CD4-positive, alpha-beta T cell treated with Interleukin-4 for 1 hour (primary cell): ENCODE measurements at places on chromosomes 2 and 18.

DNA sequence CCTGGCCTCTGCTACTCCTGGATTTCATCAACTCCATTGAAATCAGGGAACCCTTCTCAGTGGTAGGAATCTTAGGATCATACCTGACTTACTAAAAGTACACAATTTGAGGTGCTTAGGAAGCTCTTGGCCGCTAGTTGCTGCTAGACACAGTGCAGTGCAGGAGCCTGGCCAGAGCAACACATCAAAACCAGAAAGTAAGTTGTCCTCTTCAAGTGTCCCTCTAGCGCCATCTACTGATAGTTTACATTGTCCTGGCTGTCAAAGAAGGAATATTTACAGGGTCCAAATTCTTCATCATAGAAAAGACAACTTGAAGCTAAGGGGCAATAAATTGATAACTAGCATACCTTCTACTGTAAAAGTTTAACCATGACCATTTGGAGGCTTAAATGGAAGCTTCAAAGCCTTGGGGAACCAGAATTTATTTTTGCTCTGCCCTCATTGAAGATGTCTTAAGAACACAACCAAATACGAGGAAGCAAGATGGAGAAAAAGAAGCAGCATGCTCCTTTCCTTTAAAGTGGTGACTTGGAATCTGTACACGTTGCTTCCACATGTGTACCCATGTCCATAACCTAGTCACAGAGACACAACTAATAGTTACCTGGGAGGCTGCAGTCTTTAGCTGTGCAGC is 889.1 kb upstream of the GCFC2 start:
- DNase-seq: no peak

- no peak for DNase-seq
Observed at GRCh38 chr18:34880882-34881834, 160.1 kb upstream of the MAPRE2 start.

DNA sequence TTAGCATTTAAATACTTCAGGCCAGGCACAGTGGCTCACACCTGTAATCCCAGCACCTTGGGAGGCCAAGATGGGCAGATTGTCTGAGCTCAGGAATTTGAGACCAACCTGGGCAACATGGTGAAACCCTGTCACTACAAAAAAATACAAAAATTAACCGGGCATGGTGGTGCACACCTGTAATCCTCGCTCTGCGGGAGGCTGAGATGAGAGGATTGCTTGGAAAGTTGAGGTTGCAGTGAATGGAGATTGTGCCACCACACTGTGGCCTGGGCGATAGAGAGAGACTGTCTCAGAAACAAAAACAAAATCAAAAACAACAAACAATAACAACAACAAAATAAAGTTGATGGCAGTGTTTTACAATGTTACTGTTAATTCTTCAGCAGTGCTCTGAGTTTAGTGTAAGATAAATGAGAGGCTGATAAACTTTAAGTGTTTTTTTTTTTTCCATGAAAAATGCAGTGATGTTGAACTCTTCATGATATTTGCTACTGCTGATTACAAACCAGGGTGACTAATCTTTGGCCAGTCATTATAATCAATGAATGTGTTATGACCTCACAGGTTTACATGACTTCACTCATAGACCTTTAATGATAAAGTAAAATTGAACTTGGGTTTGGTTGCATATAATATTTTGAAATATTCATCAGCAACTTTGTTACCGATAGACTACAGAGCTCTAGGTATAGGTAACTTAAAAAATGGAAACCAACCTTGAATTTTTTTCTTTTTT is 2.5 kb downstream of the ITGAV start:
- DNase-seq: no peak

GRCh38 chr2:136215908-136216472 is 98.0 kb upstream of the CXCR4 start:
- DNase-seq: no peak

- no peak for DNase-seq
Observed at GRCh38 chr18:50249576-50249975, 16.7 kb downstream of the CFAP53 start.

DNA sequence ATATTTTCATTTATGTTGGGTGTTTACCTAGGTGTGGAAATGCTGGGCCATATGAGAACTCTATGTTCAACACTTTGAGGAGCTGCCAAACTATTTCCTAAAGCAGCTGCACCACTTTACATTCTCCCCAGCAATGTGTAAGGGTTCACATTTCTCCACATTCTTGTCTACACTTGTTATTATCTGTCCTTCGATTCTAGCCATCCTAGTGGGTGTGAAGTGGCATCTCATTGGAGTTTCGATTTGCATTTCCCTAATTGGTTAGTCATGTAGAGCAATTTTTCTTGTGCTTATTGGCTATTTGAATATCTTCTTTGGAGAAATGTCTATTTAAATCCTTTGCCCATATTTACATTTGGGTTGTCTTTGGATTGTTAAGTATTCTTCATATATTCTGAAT is 21.9 kb downstream of the RNF144A start:
- DNase-seq: no peak

GRCh38 chr2:48445091-48445725 is 84.7 kb upstream of the STON1 start:
- no peak for DNase-seq

- DNase-seq: no peak
Observed at GRCh38 chr2:222364285-222364895, 60.0 kb upstream of the SGPP2 start.

GRCh38 chr2:197799068-197799467 is 5.3 kb upstream of the PLCL1 start:
- DNase-seq: no peak

DNA sequence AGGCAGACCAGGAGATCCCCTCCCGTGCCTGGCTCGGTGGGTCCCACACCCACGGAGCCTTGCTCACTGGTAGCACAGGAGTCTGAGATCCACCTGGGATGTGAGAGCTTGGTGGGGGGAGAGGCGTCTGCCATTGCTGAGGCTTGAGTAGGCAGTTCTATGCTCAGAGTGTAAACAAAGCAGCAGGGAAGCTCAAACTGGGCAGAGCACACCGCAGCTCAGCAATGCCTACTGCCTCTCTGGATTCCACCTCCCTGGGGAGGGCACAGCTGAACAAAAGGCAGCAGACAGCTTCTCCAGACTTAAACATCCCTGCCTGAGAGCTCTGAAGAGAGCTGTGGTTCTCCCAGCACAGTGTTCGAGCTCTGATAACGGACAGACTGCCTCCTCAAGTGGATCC is 85.1 kb downstream of the UGP2 start:
- no peak for DNase-seq

DNA sequence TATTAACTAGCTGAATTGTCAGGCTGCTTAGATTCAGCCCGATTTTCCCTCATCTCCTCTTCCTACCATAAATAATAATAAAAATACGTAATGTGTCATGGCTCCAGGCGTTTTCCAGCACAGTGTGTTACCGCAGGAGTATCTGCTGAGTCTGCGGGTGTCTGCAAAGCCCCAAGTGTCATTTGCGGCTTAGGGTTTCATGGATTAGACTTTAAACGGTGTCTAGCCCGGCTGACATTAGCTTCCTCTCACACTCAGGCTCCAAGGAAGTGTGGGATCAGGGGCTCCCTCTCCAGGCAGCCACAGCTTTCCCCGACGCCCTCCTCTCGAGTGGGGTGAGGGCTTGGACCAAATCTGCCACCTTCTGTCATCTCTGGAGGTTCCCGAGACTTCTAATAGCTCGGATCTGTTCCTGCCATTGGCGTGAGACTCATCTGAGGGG is 14.1 kb upstream of the HOXD1 start:
- no peak for DNase-seq

DNA sequence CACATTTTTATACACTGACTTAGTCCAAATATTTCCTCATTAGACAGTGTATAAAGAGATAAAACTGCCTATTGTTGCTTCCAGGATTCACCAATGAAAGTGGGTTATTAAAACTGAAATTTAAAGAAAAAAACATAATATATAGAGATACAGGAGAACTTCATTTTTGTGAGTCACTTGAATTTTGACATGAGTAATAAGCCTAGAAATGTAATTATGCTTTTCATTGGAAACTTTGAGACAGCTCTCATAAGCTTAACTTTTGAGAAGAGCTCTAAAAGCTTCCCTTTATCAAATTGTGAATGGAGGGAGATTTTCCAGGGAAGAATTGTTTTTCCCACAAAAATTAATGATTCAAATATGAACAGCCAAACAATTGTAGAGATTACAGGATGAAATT is 14.1 kb downstream of the DYNC2LI1 start:
- no peak for DNase-seq

GRCh38 chr2:55965966-55966365 is 42.4 kb upstream of the EFEMP1 start:
- DNase-seq: no peak

DNA sequence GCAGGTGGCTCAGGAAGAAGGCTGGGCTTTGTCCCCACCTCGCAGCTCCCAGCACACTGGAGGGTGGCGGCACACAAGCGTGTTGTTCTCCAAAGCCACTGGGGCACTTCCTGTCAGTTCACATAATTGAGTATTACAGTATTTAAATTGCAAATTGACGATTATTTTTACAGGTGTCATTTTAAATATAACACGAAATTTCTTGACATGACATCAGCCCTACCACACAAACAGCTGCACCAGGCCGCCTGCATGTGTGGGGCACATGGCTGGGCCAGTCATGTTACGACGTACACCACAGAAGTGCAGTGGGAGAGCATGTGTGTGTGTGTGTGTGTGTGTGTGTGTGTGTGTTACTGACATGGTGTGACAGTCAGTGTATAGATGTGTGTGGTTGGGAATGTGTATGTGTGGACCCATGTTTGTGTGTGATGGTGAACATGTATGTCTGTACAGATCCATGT is 155.6 kb downstream of the TTC32 start:
- DNase-seq: no peak

DNA sequence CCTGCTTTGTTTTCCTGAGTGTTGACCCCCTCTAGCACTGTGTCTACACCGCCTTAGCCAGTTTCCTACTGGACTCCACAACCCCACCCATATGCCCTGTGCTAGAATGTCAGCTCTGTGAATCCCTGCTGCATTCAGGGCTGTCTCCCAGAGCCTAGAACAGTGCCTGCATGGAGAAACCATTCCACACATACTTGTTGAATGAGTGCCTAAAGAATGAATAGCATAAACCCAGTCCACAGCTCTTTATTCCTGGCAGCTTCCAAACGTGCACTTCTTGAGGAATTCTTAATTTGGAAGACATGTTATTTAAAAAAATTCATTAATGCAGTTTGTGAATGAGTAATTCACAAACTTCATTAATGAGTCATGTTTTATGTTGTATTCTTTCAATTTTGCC is 6.5 kb upstream of the NAPG start:
- no peak for DNase-seq

GRCh38 chr18:46161703-46162396 is 57.7 kb downstream of the HAUS1 start:
- no peak for DNase-seq

- no peak for DNase-seq
Observed at GRCh38 chr18:75351409-75351808, 76.1 kb downstream of the SMIM21 start.

DNA sequence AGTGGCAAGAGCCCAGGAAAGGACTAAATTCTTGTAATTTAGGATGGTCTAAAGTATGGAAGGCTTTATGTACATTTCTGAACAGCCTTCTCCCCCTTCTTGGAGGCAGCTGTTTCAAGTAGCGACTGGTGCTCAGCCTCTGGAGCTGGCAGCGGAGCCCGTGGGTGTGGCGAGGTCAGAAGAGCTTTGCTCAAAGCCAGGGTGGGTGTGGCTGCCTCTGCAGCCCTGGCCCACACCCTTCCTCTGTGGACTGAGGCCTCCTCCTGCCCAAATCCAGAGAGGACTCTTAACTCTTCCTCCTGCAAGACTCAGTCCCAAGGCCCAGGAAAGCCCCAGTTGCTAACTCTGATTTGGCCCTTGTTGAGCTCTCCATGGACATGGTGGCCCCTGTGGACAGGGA is 202.1 kb upstream of the REV1 start:
- DNase-seq: no peak

- DNase-seq: peak; percentile 69
Observed at GRCh38 chr2:96344011-96344410, 8.4 kb downstream of the NCAPH start.

DNA sequence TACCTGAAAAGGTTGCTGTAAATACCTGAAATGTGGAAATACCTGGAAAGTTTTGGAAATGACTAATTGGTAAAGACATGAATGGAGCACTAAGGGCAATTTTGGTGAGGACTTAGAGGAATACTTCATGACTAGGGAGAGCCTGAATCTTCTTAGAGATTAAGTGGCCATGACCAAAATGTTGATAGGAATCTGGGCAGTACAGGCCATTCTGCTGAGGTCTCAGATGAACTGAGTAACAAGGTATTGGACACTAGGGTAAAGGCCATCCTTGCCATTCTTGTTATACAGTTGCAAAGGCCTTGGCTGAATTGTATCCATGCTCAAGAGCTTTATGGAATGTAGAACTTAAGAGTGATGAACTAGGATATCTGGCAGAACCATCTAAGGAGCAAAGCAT is 742.9 kb upstream of the RAB6C start:
- no peak for DNase-seq

DNA sequence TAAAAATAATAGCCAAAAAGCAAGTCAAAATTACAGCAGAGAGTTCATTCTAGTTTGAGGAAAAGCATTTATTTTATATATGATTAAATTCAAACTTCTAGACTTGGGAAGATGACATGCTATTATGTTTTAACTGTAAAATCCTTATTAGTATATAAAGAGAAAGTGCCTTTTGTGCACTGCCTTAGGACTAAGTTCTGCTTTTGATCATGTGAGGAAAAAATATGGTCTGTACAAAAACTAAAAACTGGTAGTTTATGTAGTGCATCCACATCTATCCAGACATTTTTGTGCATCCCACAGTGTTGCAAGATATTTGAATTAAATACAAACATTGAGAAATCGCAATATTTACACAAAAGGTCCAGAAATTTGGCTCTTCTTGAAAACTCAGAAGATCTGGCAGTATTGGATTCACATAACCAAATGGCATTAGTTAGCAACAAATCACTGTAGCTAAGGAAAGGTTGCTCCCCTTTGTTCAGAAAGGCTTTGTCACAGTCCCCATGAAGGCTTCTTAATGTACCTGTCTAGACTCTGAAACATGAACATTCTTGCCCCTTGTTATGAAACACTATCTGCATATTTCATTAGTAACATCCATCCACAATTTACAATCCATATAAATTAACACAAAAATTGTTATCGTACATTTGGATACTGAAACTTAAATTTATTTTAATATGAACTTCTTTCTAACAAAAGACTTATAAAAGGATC is 2.2 kb downstream of the MMADHC start:
- DNase-seq: no peak

- no peak for DNase-seq
Observed at GRCh38 chr18:50401888-50402287, 27.0 kb downstream of the SKA1 start.

DNA sequence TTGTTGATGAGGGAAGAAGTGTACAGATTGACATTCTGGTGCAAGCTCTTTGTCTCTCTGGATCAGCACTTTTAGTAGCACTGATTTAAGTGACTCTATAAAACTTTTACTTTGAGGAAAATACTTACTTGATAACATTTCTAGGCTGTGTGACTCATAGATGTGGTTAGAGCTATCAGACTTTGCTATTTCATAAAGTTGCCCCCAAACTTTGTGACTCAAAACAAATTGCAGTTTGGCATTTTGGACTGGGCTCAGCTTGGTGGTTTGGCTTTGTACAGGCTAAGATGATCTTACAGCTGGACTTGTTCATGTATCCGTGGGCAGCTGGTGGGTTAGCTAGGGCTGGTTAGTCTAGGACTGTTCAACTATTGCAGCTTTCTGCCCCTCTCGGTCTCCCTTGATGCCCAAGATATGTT is 42.1 kb upstream of the GLS start:
- DNase-seq: no peak

- DNase-seq: peak; percentile 27
Observed at GRCh38 chr2:54271843-54272627, 16.0 kb upstream of the TSPYL6 start.
